ENCODE measurements at places on chromosomes 3 and 15.
A peak's percentile ranks its signal among the peaks of the same experiment; 100 is the strongest.

GRCh38 chr15:71116366-71116765 lies 1.1 kb downstream of the THSD4 start:
- peak overlapping the region; percentile 69 for H3K4me3 ChIP-seq
- no peak for DNase-seq
- H3K36me3 ChIP-seq, result no peaks in the 10 kb centered on the region
- H3K27me3 ChIP-seq, result peaks cover 38% of the 10 kb centered on the region
- peaks cover 8% of the 10 kb centered on the region for H3K4me1 ChIP-seq

- no peak for DNase-seq
- H3K4me1 ChIP-seq, result peaks cover 2% of the 10 kb centered on the region
These were observed 205.5 kb downstream of the STAG1 start for GRCh38 chr3:136546720-136547119.

GRCh38 chr3:55988905-55989304 lies 479.4 kb downstream of the ERC2 start:
- H3K27me3 ChIP-seq, result no peaks in the 10 kb centered on the region
- no peak overlapping the region for H3K27ac ChIP-seq
- H3K36me3 ChIP-seq, result no peaks in the 10 kb centered on the region

DNA sequence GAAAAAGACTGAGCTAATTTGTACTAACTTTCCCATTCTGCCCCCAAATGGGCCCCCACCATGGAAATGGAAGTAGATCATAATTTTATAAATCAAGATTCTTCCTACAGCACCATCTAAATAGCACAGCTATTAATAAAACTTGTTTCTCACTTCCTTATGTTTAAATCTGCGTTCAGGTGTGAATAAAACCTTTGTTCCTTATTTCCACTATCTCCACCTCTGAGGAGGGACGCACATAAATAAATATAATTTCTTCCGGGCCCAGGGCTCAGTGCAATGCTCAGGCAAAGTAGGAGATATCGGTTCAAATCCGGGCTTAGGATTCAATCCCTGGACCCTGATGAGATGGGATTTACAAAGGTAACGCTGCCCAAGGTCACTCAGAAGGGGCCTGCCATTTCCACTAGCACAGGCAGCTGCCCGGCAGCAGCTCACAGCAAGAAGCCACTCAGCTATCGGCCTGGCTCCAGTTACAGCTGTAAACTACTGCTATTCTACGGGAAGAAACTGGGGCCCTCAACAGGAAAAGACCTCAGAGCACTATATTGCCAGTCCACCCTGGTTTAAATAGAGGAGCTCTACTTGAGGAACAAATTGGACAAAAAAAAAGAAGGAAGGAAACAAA lies 52.5 kb downstream of the FOXP1 start:
- H3K4me3 ChIP-seq, result no peak overlapping the region
- no peaks in the 10 kb centered on the region for H3K27me3 ChIP-seq
- no peaks in the 10 kb centered on the region for H3K36me3 ChIP-seq
- H3K4me1 ChIP-seq, result peaks cover 14% of the 10 kb centered on the region
- no peak for DNase-seq

GRCh38 chr3:11305509-11305908 lies 33.3 kb downstream of the ATG7 start:
- H3K36me3 ChIP-seq, result peaks cover 59% of the 10 kb centered on the region
- DNase-seq, result no peak
- no peaks in the 10 kb centered on the region for H3K27me3 ChIP-seq
- H3K4me3 ChIP-seq, result no peak overlapping the region
- no peak overlapping the region for H3K27ac ChIP-seq

GRCh38 chr3:3817865-3818264 lies 18.6 kb downstream of the LRRN1 start:
- H3K4me1 ChIP-seq, result no peaks in the 10 kb centered on the region
- H3K27ac ChIP-seq, result no peak overlapping the region
- H3K36me3 ChIP-seq, result no peaks in the 10 kb centered on the region
- DNase-seq, result no peak
- H3K4me3 ChIP-seq, result no peak overlapping the region
- no peaks in the 10 kb centered on the region for H3K27me3 ChIP-seq

- no peak overlapping the region for H3K27ac ChIP-seq
- H3K27me3 ChIP-seq, result peaks cover 4% of the 10 kb centered on the region
- no peak for DNase-seq
- no peak overlapping the region for H3K4me3 ChIP-seq
These were observed 315.4 kb downstream of the PTPRG start for GRCh38 chr3:61876797-61877196.

DNA sequence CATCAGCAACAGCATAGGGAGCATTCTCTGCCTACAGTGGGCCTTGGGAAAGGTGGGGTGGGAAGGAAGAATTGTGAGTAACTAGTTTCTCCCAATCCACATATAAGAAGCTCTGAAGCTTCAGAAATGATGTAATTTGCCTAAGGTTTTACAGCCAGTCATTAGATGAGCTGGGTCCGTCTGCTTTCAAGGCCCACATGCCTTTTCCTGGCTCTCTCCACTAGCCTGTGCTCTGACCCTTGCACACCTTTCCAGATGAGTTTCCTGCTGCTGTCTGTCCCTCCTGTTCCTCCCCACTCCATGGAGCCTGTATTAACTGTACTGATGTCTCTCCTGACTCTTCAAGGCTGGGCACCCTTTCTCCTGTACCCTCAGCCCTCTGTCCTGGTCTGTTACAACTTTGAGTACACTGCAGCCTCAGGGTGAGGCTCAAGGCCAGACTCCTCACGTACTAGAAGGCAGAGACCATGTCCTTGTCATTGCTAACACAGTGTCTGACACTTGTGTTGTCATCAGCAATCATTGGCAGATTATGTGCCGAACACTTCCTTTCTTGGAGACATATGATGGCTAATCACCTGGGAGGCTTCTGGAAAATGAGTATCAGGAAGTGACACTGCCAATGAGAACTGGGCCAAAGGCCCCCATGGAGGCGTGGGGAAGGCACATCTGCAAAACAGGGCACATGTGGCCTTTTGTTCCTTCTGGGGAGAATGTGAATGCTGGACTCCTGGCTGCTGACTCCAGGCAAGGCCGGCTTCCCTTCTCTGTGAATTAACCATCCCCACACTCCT lies 6.6 kb downstream of the TM6SF1 start:
- H3K27me3 ChIP-seq, result no peaks in the 10 kb centered on the region
- H3K4me1 ChIP-seq, result peaks cover 21% of the 10 kb centered on the region

- H3K27ac ChIP-seq, result no peak overlapping the region
- no peak overlapping the region for H3K4me3 ChIP-seq
- H3K27me3 ChIP-seq, result no peaks in the 10 kb centered on the region
- DNase-seq, result no peak
- H3K4me1 ChIP-seq, result peaks cover 2% of the 10 kb centered on the region
These were observed 4.8 kb downstream of the SCN5A start for GRCh38 chr3:38644662-38645053.

DNA sequence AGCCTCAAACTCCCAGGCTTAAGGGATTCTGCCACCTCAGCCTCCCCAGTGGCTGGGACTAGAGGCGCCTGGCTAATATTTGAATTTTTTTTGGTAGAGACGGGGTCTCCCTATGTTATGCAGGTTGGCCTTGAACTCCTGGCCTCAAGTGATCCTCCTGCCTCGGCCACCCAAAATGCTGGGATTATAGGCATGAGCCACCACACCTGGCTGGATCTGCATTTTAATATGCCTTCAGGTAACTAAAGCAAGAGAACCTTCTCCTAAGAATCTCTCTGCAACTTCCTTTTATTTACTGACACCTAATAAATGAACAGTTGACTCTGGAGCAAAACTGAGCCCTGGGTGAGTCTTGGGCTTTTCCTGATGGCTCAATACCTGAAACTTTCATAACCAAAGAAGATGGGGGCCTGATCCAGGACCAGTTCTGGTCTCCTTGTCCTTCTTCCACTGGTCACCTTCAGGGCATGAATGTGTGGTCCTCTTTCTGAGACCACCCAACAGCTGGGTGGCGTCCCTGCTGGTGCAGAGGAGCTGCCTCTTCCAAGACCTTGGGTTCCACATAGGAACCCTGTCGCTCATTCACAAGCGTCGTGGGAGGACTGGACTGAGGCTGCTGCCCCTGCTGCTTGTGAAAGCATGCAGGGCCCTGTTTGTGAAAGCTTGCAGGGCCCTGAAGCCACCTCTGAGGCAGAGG lies 28.2 kb downstream of the CCR9 start:
- no peak overlapping the region for H3K27ac ChIP-seq
- H3K4me3 ChIP-seq, result no peak overlapping the region
- DNase-seq, result no peak
- H3K4me1 ChIP-seq, result peaks cover 29% of the 10 kb centered on the region
- peaks cover 32% of the 10 kb centered on the region for H3K27me3 ChIP-seq

DNA sequence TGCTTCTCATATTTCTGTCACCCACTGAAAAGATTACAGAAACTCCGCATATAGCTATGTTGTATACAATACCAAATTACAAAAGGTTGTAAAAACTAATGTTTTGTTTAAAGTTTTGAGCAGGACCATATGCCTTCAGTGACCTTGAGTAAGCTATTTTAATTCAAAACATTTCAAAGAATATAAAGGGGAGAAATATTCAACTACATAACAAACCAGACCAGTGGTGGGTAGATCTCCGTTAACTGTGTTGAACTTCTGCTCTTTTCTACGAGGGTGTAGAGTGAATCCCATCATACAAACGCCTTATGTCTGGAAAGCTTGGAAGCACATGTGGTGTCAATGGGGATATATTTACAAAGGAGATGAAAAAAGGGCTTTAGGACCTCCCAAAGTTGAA lies 68.4 kb upstream of the NR2F2 start:
- H3K27ac ChIP-seq, result no peak overlapping the region
- H3K36me3 ChIP-seq, result no peaks in the 10 kb centered on the region
- no peak overlapping the region for H3K4me3 ChIP-seq
- H3K4me1 ChIP-seq, result no peaks in the 10 kb centered on the region
- no peak for DNase-seq

DNA sequence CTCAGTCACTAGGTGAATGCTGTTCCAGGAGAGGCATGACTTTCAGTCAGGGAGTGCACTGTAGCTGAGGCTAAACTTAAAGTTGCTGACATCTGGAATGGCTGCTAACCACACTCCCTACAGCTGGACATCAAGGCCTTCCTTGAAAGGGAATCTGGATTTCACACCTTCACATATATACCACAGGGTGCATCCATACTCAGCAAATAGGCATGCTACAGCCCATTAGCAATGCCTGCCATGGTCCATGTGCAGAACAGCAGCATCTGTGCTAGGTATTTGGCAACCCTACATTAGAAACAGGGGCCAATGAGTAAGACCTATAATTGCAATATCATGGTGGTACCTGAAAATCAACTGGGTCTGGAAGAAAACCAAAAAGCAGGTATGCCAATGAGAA lies 74.8 kb downstream of the SNTN start:
- DNase-seq, result no peak
- no peak overlapping the region for H3K27ac ChIP-seq
- no peaks in the 10 kb centered on the region for H3K27me3 ChIP-seq
- no peaks in the 10 kb centered on the region for H3K4me1 ChIP-seq
- no peak overlapping the region for H3K4me3 ChIP-seq
- H3K36me3 ChIP-seq, result no peaks in the 10 kb centered on the region
